ENCODE measurements at places on chromosomes 16 and 17.

DNA sequence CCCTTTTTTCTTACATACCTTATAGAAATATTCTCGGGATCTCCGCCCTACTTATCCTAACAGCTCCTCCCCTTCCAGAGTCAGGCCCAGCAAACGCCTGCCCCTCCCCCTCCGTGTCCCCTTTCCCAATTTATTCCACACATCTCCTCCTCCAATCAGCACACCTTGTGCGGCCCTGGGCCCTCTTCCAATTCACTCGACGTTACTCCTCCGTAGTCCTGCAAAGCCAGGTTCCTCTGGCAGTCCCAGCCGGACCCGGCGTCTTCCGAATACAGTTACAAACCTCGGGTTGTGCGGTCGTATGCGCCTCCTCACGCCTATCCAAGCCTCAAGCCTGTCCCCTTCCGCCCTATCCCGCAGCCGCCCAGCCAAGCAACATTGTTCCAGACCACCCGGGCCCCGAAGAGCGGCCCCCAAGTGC lies 677 bp downstream of the CBX1 start:
- DNase-seq = no peak

GRCh38 chr17:45294506-45294905 lies 22.3 kb downstream of the MAP3K14 start:
- no peak for DNase-seq

DNA sequence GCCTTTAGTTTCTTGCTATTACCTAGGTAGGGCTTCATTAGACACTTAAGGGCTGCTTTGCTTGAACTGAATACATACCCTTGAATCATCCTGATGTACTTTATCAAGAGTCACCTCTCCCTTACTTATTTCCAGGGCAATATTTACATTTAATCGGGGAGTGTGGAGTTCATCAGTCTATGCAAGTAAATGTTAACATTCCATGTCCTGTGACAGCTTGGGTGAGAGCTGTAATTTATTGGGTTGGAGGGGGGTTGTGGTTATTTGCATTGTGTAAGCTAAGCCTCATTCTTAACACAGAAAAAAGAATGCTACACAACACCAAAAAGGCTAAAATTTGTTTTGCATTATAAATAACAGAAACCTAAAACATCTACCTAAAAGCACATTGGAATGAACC lies 16.7 kb downstream of the KCNJ16 start:
- DNase-seq = no peak

DNA sequence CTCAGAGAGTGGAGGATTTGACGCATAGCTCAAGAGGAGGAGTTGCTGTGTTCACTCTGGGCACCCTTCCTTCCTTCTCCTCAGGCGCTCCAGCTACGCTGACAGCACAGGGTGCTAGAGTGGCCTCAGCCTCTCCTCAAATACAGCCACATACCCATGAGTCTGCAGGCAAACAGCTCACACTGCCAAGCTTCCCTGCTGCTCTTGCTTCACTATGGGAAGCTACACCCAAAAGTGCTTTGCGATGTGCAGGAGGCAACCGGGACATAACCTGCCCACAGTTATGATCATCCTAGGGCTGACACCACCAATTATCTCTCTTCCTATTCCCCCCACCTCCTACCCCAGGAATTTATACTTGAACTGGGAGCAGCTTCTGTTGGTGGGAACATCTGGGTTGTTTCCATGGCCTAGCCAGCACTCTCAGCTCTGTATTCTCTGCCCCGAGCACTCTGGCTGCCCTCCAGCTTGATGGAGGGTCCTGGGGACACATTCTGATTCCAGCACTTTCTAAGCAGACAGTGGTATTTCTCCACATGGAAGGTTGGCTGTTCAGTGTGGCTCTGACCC lies 40.3 kb upstream of the SREBF1 start:
- no peak for DNase-seq

- no peak for DNase-seq
Measured at GRCh38 chr16:57123216-57123973, 31.0 kb downstream of the CPNE2 start.
